Psoas muscle (tissue), 8 donors: ENCODE measurements at places on chromosomes 16 and 17. TPM values are rescaled to one million over a fixed set of nuclear protein-coding genes. Genes with fewer than 3 reads are reported as not detected.

DNA sequence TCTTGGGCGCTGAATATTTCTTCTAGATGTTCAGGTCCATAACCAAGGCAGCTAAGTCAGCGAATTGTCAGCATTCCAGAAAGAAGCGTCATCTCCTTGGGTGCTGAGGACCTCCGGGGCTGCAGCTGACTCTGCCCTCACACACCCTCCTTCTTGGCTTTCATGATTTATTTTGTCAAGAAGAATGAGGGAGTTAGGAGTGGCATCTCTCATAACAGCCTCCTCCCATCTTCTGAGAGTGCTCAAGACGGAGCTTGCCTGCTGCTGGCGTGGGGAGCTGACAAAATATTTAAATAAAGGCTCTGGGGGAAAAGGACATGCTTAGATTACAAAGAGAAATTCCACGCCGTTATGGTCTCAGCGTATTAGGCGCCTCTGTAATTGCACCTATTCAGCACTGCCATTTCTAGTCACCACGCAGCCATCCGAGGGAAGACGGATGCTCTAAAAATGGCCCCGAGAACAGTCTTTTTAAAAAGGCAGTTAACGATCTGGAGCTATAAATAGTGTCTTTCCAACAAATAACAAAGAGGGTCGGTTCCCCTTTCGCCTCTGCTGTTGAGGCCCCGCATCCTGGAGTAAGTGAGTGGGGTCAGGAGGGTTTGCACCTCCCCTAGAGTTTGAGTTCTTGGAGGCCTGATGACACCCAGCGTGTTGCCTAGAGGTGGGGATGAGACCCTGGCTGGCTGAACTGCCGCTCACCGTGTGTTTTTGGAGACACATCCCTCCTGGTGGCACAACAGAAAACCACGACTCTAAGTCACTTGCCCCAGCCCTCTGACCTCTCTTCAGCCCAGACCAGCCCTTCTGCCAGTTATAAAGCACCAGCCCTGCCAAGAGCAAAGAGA lies 187.0 kb downstream of the CCDC182 start:
- no peak for DNase-seq

- DNase-seq, result no peak
Observed at GRCh38 chr17:50319306-50320004, 26.5 kb upstream of the XYLT2 start.

The TPSB2 gene
- total RNA-seq, result 3.2 TPM

GRCh38 chr16:50616883-50617645 lies 64.0 kb downstream of the SNX20 start:
- DNase-seq, result no peak

The KRTAP4-4 gene
- total RNA-seq, result not detected
